Left lung (tissue), 14 donors: ENCODE measurements at places on chromosomes 7 and 10. TPM values are rescaled to one million over a fixed set of nuclear protein-coding genes. Genes with fewer than 3 reads are reported as not detected.

DNA sequence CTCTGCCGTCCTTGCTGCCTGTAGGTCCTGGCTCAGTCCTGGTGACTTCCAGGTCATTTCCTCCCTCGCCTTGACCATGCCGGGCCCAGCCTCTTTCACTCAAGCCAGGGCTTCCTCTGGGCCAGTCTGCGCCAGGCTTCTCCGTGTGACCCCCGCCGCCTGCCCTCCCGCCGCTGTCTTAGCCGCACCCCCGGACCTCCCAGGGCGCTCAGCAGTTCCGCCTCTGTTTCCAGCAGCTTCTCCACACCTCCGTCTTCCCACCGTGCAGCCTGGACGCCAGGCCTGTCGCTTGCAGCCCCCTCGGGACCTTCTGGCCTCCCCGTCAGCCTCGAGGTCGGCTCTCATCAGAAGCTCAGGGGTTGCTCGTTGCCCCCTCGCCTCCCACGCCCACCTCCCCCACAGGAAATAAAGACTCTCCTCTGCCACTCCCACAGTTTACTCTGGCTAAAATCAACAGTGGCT lies 123.0 kb upstream of the FZD8 start:
- H3K36me3 ChIP-seq = no peaks in the 10 kb centered on the region
- DNase-seq = peak; percentile 40
- H3K27ac ChIP-seq = no peak overlapping the region
- H3K4me1 ChIP-seq = no peaks in the 10 kb centered on the region
- peak overlapping the region; percentile 8 for H3K4me3 ChIP-seq

DNA sequence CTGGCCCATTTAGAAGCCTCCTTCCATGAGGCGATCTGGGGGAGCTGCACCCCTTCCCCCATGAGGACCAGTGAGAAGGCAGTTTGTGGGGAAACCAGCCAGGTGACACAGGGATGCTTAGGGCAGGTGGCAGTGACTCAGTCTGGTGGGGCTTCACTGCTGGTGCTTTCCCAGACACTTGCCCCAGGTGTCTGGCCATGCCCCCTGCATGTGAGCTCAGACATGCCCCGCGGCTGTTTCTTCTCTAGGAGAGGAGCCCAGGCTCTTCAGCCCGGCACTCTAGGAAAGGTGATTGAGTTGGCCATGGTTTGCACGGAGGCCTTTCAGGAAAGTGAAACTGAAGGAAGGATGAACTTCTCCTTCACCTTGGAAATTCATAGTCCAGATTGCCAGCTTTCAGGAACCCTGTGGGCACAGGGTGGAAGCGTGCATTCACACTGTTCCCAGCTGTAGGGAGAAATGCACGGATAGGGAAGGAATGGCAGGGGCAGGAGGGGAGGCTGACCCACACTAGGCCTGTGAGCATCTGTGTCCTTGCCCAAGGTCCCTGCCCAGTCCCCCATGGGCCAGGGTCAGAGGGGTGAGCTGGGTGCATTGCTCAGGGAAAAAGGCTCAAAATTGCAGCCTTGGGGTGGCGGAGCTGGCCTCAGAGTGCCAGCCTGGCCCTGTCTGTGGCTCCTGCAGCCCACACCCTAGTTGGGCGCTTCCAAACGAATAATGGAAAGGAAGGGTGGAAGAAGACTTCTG lies 359.1 kb downstream of the GLRX3 start:
- no peak overlapping the region for H3K27ac ChIP-seq
- H3K27me3 ChIP-seq = no peaks in the 10 kb centered on the region
- no peaks in the 10 kb centered on the region for H3K4me1 ChIP-seq
- DNase-seq = peak; percentile 47
- H3K36me3 ChIP-seq = no peaks in the 10 kb centered on the region

- H3K36me3 ChIP-seq = no peaks in the 10 kb centered on the region
- no peak overlapping the region for H3K4me3 ChIP-seq
- no peak for DNase-seq
- no peak overlapping the region for H3K27ac ChIP-seq
- H3K4me1 ChIP-seq = no peaks in the 10 kb centered on the region
These were observed 61.6 kb downstream of the COBL start for GRCh38 chr7:51255036-51255435.

- H3K4me1 ChIP-seq = no peaks in the 10 kb centered on the region
- no peak overlapping the region for H3K27ac ChIP-seq
- no peak for DNase-seq
- peaks cover 3% of the 10 kb centered on the region for H3K27me3 ChIP-seq
- no peak overlapping the region for H3K4me3 ChIP-seq
- no peaks in the 10 kb centered on the region for H3K36me3 ChIP-seq
These were observed 253.5 kb downstream of the BAMBI start for GRCh38 chr10:28930514-28931495.

DNA sequence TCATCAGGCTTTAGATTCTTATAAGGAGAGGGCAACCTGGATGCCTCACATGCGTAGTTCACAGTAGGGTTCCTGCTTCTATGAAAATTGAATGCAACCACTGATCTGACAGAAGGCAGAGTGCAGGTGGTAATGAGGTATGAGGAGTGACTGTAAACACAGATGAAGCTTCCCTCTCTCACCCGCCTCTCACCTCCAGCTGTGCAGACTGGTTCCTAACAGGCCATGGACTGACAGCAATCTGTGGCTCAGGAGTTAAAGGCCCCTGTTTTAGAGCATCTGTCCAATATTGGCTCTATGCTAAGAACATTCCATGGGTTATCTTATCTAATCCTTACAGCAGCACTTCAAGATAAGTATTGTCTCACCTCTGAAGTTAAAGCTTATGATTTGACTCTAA lies 213.5 kb upstream of the NRP1 start:
- no peaks in the 10 kb centered on the region for H3K27me3 ChIP-seq
- H3K36me3 ChIP-seq = no peaks in the 10 kb centered on the region
- H3K27ac ChIP-seq = no peak overlapping the region
- no peak for DNase-seq
- no peak overlapping the region for H3K4me3 ChIP-seq

- no peak for DNase-seq
- H3K4me3 ChIP-seq = no peak overlapping the region
- no peaks in the 10 kb centered on the region for H3K27me3 ChIP-seq
- no peaks in the 10 kb centered on the region for H3K4me1 ChIP-seq
- no peaks in the 10 kb centered on the region for H3K36me3 ChIP-seq
These were observed 33.1 kb upstream of the RPA3 start for GRCh38 chr7:7751243-7752092.

GRCh38 chr7:139252451-139252850 lies 21.4 kb downstream of the UBN2 start:
- H3K4me3 ChIP-seq = no peak overlapping the region
- no peaks in the 10 kb centered on the region for H3K4me1 ChIP-seq
- H3K27me3 ChIP-seq = no peaks in the 10 kb centered on the region

GRCh38 chr10:84342584-84342983 lies 14.2 kb downstream of the CCSER2 start:
- H3K4me3 ChIP-seq = no peak overlapping the region
- H3K36me3 ChIP-seq = no peaks in the 10 kb centered on the region
- H3K4me1 ChIP-seq = peaks cover 61% of the 10 kb centered on the region
- no peaks in the 10 kb centered on the region for H3K27me3 ChIP-seq
- H3K27ac ChIP-seq = no peak overlapping the region

DNA sequence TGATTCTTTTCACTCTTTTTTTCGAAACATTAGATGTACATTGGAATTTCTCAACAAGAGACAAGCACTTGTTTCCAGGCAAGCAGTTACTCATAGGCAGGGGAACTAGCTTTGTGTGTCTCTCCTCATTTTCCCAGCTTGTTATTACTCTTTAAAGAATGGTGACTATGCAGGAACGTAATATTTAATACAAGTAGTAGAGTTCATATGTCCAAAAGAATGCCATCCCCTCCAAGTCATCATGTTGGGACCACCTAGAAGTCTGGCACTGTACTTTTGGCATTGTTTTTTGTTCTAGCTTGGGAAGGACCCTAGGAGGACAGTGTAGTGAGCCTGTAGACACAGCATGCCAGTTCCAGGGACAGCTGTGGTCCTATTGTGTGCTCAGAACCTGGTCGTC lies 650.7 kb downstream of the INHBA start:
- no peak overlapping the region for H3K27ac ChIP-seq
- no peaks in the 10 kb centered on the region for H3K36me3 ChIP-seq
- H3K27me3 ChIP-seq = no peaks in the 10 kb centered on the region

DNA sequence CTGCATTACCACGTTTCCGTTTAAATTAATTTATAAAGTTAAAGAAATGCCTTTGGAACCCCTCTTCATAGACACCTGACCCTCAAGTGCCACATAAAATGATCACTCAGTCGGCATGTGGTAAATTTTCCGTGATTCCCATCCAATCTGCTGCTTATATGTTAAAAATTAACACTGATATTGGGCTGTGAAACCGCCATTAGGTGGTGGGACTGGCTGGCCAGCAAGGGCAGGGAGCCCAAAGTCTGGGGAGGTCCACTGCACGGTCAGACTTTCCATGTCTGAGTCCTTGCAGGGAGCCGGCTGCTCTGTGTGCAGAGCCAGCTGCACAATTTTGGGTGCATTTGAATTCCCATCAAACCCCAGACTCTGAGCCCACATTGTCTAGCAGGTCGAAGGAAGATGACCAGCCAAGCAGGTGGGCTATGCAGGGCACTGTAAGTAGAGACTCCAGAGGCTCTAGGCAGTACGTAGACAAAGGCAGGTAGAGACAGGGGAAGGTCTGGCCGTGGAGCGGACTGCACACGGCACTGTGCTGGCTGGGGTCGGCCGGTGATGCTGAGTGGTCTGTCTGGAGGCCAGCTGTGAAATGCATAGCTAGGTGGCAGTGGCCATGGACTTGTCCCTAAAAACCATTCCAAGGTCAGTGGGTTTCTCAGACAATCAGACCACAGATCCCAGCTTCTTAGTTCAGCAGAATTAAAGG lies 122.9 kb downstream of the SH3PXD2A start:
- H3K27ac ChIP-seq = no peak overlapping the region
- no peaks in the 10 kb centered on the region for H3K27me3 ChIP-seq

DNA sequence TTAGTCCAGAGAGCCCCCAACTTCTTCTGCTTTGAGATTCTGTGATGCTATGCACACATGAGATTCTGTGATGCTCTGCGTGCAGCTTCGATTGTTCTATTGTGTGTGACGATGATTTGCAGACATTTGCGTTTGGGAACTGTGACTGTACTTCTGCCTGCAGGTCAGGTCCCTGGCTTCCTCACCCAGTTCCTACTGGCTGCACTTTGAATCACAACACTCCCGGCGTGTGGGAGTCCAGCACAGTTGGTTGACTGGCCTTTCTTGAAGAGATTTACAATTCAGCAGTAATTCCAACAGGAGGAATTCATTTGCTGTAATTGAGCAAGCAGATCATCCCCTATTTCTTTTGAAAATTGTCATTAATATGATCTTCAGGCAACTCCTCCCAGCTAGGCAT lies 252.2 kb upstream of the YAE1 start:
- H3K27ac ChIP-seq = no peak overlapping the region
- H3K4me3 ChIP-seq = no peak overlapping the region
- H3K27me3 ChIP-seq = peaks cover 5% of the 10 kb centered on the region
- no peaks in the 10 kb centered on the region for H3K36me3 ChIP-seq
- H3K4me1 ChIP-seq = no peaks in the 10 kb centered on the region

DNA sequence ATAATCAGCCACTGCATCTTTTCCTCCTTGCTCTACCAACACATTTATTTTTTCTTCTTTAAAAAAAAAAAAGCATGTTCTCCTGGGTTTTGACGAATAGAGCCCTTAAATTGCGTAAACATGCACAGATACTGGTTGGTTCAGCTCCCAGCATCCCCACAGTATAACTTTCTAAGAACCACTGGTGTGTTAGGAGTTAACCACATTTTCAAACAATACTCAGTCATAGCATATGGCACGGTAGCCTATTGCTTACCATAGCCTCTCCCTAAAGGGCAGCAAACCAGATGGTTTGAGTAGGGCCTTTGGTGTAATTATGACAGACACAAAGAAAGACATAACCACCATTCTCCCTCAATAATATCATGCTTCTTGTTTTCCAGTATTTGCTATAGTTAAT lies 145.0 kb downstream of the LRRC4 start:
- no peaks in the 10 kb centered on the region for H3K27me3 ChIP-seq
- H3K27ac ChIP-seq = no peak overlapping the region
- H3K4me1 ChIP-seq = peaks cover 12% of the 10 kb centered on the region
- no peak overlapping the region for H3K4me3 ChIP-seq

- no peaks in the 10 kb centered on the region for H3K36me3 ChIP-seq
- H3K27ac ChIP-seq = no peak overlapping the region
- no peaks in the 10 kb centered on the region for H3K4me1 ChIP-seq
- DNase-seq = no peak
- no peaks in the 10 kb centered on the region for H3K27me3 ChIP-seq
These were observed 99.9 kb upstream of the AKR1E2 start for GRCh38 chr10:4725917-4726606.

GRCh38 chr7:15557186-15557585 lies 4.6 kb downstream of the AGMO start:
- no peaks in the 10 kb centered on the region for H3K27me3 ChIP-seq
- no peak overlapping the region for H3K27ac ChIP-seq
- H3K4me1 ChIP-seq = no peaks in the 10 kb centered on the region
- no peak overlapping the region for H3K4me3 ChIP-seq
- H3K36me3 ChIP-seq = no peaks in the 10 kb centered on the region

Gene CYP17A1
- polyA plus RNA-seq = 0.28 TPM

Gene ASNS
- 42.3 TPM for polyA plus RNA-seq

Gene TAF6
- polyA plus RNA-seq = 69.2 TPM
